Choroid plexus epithelial cell (primary cell): ENCODE measurements at places on chromosomes 16 and 17.

DNA sequence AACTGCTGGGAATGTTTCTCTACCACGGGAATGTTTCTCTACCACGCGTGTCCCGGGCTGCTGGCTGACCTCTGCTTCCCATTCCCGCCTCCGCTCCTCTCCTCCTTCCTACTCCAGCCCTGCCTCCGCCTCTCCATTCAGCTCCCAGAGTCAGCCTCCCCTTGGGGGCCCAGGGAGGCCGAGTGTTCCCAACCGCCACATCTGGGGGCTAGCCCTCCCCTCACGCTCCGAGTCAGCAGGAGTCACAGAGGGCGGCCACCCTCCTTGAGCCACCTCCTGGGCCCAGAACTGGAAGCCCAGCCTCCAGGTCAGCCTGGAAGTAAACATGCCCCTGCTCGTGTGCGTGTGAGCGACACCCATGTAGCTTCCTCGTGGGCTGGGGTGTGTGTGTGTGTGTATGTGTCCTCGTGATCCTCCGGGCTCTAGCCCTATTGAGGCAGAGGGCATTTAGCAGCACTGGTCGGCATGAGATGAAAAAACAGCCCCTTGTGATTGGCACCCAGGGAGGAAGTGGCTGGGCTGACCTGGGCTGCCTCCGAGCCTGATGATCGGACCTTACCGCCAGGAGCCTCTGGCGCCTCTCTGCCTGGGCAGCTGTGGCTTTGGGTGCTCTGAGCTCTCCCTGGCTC, 7.3 kb downstream of the CYGB start:
- DNase-seq = peak; percentile 68

DNA sequence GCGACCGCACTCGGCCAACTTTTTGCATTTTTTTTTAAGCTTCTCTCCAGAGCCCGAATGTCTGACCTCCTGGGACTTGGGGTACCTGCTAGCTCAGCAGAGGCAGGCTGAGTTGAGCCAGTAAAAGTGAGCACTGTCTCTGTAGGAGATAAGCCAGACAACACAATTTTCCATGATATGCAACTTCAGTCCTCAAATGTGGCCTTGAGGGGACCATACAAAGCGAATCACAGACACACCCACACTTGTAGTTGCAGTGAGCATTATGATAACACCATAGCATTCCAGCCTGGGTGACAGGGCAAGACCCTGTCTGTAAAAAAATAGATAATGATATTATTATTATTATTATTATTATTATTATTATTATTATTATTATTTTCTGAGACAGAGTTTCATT, 2.6 kb downstream of the DPEP2 start:
- DNase-seq = no peak

DNA sequence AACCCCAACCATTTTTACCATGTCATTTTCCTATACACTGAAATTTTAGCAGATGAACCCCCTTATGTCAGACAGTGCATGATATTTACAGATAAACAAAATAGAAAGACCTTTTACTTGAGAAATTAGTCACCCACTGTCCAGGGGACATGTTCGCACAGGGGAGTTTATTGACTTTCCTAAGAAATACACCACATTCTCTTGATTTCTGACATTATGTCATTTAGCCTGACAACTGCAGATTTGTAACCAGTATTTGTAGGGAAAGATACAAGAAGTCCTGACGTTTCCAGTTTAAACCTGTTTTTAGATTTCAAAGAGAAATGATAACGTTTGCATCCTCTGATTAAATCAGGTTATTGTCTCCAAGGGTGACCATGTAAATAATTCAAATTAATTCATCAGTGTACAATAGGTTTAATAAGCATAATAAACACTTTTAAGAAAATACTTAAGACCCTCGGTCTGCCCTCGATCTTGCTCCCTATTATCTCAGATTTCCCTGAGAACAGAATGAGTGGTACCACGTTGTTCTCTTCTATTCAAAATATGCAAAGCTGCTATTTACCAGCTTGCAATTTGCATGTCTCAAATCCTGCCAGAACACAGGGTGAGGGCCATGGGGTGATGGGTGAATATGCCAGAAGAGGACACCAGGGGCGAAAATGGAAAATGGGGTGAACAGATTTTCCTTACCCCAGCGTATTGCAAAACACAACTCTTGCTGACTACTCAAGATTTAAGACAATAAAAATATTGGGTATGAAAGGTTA, 2.1 kb upstream of the LYRM9 start:
- DNase-seq = no peak

DNA sequence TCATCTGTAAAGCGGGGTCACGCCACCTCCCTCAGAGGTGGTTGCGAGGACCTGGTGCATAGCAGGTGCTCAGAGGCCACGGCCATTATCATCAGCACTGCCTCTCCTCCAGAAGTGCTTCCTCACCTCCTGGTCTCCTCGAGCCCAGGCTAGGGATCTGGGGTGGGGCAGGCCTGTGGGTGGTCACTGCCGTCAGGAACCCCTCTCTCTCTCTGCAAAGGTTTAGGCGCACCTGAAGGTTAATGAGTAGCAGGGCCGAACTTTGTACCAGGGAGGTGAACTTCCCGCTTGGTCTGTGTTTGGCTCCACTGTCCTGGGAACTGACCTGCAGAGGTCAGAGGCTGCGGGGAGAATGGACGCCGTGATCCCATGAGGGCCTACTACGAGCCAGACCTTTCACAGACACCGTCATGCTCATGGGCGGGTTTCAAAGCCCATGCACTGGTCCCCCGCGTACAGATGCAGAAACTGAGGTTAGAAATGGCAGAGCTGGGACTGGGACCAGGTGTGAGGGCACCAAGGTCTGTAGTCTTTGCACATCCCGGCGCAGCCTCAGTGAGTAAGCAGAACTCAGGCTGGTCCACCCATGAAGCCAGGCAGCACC, 13.8 kb downstream of the JUP start:
- no peak for DNase-seq

DNA sequence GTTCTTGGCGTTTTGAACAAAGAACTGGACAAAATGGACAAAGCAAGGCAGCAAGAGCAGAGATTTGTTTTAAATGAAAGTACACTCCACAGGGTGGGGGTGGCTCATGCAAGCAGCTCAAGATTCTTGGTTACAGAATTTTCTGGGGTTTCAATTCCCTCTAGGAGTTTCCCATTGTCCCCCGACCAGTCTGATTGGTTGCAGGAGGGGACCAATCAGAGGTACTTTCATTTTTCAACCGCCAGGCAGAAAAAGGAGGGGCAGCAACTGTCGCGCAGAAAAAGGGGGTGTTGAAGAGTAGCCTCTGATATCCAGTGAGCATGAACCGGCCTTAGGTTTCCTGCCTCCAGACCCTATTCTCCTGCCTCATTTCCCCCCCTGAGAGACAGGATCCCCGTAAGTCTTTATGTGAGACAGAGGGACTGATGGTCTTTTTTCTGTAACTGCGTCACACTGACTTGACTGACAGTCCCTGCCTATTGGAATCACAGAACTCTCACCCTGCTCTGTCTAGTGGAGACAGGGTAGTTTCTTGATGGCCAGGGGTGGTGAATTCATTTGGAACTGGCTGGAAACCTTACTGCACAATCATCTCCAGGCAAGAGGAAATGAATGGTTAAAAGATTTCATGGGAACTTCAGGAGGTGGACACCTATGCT, 59.4 kb upstream of the ALOX12 start:
- no peak for DNase-seq

DNA sequence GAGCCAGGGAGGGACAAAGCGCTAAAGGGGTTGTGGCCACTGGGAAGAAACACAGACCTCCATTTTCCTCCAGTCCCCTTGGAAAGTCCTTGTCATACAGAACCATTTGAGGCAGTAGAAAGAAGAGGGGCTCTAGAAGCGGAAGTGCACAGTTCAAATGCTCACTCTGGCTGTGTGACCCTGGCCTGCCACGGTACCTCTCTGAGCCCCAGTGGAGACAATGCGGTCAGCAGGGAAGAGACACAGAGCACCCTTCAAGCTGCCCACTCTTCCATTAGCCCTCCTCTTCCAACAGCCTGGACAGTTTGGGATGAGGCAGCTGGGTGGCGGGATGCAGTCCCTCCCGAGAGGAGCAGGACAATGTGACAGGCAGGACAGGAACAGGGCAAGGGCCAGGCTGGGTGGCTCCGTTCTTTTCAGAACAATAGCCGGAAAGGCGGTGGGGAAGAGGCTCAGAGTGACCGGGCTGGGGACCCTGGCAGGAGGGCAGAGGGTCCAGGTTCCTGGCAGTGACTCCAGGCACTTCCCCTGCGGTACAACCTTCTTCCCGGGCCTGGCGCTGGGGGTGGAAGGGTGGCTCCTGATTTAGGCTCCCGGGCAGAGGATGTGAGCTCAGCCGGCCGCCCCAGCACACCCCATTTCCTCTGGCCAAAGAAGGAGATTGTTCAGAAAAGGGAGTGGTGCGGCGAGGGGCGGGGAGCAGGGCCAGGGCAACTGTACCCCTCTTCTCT, 5.6 kb downstream of the CASKIN2 start:
- no peak for DNase-seq

- DNase-seq = no peak
These were observed 426.2 kb downstream of the CDH11 start for GRCh38 chr16:64695684-64696083.
